Cerebellar nuclear complex (tissue), 1 donor: ENCODE measurements at places on chromosomes 2 and 18.

GRCh38 chr2:43051338-43051737 lies 175.1 kb downstream of the ZFP36L2 start:
- DNase-seq = no peak

GRCh38 chr2:240245706-240246105 lies 105.2 kb upstream of the OTOS start:
- no peak for DNase-seq

DNA sequence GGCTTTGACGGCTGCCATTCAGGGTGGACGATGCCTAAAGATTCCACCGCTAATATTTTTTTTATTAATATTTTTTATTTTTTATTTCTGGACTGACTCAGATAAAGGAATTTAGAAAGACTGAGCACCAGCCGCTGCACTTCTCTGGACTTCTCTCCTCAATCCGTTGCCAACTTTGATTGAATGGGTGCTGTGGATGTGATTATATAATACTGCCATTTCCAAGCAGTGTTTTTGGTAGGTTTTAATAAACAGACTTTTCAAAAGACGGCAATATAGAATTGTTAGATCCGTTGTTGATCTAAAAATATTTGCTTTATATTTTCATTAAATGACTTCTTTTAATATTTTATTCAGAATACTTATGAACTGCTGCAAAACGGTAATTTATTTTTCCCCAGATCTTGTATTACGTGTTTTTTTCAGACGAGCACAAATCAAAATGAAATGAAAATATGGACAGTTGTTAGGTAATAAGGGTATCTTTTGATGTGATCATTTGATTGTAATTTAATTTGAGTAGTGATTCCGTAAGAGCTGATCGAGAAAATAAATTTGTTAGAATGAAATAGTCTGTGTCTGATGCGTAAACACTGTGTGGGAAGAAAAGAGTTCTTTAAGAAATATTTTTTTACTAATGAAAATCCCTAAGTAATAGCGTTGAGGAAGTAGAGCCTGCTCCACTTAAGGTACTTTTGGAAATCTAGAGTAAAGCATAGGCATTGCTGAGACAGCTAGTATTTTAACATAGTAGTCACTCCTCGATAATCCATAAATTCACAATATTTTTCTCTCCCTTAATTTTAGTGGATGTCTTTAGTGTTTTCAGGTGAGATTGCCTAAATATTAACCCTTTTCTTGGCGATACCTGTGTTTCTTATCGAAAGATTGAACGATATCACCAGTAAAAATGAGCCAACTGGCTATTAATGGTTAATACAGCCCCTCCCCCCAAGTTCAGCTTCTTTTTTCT lies 4.4 kb downstream of the POU3F3 start:
- DNase-seq = no peak

GRCh38 chr2:241798081-241798630 lies 10.8 kb upstream of the NEU4 start:
- no peak for DNase-seq

DNA sequence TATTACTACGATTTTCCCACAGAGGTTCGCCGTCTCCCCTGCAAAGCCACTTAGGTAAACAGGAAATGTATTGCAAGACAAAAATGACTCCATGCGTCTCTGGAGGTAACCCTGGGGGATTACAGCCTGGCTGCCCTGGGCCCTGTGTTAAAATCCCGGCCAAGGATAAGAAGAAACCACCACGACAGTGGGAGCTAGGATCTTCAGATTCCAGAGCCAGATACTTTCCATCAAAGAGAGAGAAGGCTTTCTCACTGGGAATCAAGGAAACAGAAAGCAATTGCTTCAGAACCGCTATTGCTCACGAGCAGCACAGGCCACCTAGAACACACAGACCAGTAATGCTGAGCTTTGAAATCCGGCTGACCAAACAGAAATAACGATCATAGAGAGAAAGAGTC lies 97.9 kb upstream of the ZNF516 start:
- no peak for DNase-seq

- DNase-seq = no peak
Measured at GRCh38 chr18:45408218-45408617, 207.1 kb upstream of the SLC14A2 start.

DNA sequence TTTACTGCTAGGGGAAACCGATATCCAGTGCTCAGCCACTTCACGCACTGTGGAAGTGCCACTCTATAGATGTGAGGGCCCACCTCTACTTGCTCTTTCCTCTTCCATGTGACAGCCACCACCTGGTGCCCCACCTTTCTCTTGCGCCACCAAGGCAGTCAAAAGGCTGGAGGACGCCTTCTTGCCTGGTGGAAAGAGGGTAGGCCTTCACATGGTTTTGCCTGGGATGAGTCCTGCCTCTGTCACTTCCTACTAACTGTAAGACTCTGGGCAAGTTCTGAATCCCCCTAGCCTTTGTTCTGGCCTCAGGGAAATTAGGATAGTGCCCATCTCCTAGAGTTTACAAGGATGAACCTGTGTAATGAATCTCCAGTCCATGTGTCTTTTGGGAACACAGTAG lies 66.1 kb upstream of the ODC1 start:
- no peak for DNase-seq

DNA sequence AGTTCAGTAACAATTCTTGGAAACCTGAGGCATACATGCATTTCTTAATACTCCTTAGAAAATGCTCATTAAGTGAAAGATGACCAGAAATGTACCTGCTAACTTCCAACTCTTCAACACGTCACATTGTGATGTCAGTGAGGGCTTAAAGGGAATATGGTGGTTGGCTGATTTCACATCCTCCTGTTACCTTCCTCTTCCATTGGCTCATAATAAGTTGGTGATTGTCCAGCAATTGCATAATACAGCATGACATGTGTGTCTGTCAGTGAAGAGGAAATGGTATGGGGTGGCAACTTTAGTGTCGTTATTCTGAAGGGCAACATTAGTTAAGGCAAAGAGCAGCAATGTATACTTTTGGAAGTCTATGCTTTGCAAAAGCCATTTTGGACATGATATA lies 26.0 kb downstream of the PLEK start:
- no peak for DNase-seq

DNA sequence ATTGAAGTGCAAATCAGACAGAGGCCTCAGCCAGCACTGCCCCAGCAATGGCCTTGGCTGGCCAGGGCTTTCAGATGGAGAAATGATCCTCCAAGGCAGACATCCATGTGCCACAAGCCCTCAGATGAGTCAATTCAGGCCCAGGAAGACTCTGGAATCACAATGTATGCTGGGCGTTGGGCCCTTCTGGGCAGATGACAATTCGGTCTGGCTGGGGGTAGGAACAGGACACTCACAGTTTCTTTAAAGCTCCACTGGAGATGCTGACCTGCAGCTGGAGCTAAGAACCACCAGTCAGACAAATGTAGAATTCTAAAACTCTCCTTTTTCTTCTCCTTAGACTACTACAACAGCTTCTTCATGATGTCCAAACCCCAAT lies 7.1 kb upstream of the CRYGC start:
- DNase-seq = no peak

DNA sequence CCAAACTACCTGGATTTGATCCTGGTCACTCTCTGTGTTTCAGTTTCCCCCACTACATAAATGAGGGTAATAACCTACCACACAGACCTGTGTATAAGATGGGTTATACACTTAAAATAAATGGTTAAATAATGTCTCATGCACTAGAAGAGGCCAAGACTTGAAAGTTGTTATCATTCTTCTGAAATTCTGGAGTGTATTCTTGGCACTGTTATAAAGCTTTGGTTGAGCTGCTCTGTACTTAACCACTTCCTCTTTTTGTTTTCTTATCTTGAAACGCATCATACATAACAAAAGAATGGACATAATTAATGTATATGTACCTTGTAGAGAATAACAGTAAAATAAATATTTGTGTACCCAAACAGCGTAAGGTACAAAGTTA lies 281.0 kb downstream of the AFF3 start:
- DNase-seq = no peak

DNA sequence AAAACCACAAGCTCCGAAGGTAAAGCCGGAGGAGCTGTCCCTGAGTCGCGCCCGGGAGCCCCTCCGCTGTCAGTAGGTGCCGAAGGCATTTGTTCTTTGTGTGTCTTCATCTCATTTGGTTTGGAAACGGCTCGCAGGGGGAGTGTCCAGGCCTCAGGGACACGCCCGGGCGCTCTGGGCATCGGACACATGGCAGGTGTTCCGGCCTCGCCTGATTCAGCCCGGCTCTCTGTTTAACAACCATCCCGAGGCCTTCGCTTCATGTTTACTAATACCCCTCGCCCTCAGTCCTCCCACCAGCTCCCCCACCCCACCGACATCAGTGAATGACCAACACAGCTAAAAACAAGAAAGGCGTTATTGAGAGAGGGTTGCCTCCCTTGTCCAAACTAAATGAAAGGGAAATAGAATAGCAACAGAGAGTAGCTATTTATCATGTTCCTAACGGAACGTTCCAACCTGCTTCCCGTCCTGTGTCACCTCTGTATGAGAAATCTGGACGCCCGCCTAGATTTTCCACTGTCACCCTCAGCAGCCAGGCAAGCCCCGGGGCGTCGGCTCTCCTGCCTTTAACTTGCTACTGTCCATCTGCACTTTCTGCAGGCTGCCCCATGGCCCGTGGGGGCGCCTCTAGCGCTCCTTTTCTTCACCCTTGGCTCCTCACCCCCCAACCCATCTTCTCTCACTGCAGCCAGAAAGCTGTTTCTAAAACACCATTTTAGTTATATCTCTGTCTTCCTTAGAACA lies 73.9 kb downstream of the MYCN start:
- no peak for DNase-seq

- no peak for DNase-seq
Measured at GRCh38 chr18:54984908-54985307, 25.6 kb upstream of the CCDC68 start.

- no peak for DNase-seq
Measured at GRCh38 chr2:218252509-218253231, 8.1 kb upstream of the GPBAR1 start.

DNA sequence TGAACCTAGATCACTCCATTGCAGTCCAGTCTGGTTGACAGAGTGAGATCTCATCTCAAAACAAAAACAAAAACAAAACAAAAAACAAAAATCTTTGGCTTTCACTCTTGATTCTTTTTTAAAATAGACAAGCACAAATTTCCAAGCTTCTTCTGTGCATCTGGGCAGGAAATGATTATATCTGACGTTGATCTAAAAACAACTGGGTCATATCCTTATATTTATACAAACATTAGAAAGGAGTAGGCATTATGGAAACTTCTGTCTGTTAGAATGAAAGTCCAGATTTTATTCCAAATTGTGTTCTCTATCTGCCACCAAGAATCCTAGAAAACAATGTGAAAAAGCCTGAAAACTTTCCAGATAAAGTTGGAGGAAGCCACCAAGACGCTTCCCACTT lies 26.2 kb upstream of the PMAIP1 start:
- DNase-seq = no peak

DNA sequence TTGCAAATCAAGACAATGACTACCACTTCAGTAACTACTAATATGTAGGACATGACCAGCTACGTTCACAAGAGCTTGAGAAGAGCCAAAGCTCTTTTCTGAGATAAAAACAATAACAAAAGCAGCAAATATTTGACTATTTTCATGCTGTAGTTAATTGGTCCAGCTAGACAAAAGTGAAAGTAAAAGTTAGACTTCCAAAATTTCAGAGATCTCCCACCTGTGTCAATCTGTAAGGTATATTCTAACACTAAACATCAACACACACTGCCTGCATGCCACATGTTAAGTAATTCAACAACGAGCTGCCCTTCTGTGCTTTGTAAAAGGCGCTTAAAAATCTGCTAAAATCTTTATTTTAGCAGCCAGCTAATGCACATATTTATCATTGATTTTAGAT lies 185.9 kb downstream of the SLC39A10 start:
- DNase-seq = no peak

- DNase-seq = no peak
Measured at GRCh38 chr18:59639821-59640220, 57.4 kb downstream of the CCBE1 start.

GRCh38 chr2:159895258-159896065 lies 97.5 kb upstream of the CD302 start:
- DNase-seq = no peak

GRCh38 chr2:237254369-237254861 lies 159.5 kb downstream of the COL6A3 start:
- DNase-seq = no peak

- no peak for DNase-seq
Measured at GRCh38 chr2:191321861-191322662, 76.9 kb downstream of the MYO1B start.

DNA sequence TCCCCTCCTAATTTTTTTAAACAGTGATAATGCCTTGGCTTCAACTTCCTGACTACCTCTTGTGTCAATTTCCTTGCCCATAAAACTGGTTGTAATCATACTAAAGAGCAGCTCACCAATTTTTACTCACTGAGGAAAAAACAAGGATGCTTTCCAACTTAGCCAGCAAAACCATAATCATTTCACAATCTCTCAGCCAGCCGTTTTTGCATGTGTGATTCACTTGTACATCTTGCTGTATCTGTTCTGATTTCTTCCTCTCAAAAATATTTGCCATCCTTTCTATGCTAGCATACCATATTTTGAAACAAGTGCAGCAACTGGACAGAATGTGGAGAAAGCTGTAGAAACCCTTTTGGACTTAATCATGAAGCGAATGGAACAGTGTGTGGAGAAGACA lies 60.7 kb downstream of the RAB27B start:
- no peak for DNase-seq
